ENCODE measurements at places on chromosomes 6 and 20. TPM values are rescaled to one million over a fixed set of nuclear protein-coding genes. Genes with fewer than 3 reads are reported as not detected.

GRCh38 chr6:170317718-170318117 is 11.2 kb downstream of the FAM120B start:
- DNase-seq = no peak

GRCh38 chr6:149043476-149044130 is 273.9 kb upstream of the TAB2 start:
- DNase-seq = no peak

DNA sequence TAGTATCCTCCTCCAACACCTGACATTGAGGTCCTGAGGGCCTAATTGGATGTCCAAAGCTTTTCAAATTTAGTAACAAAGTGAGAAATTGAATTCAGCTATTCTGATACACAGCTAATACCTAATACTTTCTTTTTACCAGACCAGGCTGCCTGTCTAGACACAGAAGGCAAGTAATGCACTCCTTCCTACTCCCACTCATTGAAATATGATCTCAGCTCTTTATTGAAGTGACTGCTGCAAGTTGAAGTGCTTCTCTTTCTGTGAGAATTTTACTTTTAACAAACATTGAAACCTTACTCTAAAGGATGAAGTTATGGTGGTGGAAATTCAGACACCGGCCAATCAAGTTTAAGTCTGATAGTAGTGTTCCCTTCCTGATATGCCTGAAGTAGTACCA is 90.8 kb upstream of the OGFRL1 start:
- DNase-seq = no peak

DNA sequence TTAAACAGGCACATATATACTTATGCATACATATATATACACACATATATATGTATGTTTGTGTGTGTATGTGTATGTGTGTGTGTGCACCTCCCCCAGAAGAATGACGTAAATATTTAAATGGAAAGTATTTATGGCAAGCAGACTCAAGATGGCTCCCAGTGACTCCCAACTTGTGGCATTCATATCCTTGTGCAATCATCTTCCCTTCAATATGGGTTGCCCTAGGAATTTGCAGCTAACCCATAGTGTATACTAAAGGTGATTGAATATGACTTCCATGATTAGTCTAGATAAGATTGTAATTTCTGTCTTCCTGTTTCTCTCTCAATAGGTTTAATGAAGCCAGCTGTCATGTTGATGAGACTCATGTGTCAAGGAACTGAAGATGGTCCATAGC is 127.6 kb downstream of the TRDN start:
- DNase-seq = no peak

GRCh38 chr6:35968821-35969220 is 47.9 kb upstream of the SRPK1 start:
- DNase-seq = no peak

GRCh38 chr6:34928220-34928619 is 39.2 kb downstream of the ANKS1A start:
- DNase-seq = no peak

GRCh38 chr20:62925076-62925419 is 1.3 kb downstream of the DIDO1 start:
- no peak for DNase-seq

DNA sequence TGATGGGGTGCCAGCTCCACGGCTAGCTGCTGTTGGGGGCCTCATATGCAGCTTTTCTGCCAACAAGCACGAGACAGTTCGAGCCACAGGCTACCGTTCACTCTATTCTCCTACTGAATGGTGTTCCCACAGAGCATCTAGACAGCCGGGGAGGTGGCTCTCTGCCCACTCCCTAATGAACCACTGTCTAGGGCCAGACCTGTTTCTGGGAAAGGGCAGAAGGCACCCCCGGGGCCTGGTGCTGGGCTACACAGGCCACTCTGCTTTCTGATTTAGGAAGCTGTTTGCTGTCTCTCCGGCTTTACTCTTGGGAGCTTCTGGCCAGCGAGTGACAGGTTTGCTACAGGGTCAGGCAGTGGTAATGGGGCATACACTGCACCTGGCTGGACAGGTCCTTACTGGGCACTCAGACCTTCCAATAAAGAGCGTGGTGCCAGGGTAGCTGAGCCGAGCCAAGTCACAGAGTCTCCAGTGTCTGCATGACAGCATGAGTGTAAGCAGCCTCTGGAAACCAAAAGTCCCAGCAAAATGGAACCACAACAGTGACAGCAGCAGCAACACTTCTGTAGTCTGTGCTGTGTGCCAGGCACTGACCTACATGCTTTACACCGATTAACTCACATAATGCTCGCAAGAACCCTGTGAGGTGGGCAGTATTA is 8.4 kb downstream of the CCDC167 start:
- DNase-seq = no peak

GRCh38 chr6:31652925-31653724 is 664 bp upstream of the BAG6 start:
- DNase-seq = no peak

DNA sequence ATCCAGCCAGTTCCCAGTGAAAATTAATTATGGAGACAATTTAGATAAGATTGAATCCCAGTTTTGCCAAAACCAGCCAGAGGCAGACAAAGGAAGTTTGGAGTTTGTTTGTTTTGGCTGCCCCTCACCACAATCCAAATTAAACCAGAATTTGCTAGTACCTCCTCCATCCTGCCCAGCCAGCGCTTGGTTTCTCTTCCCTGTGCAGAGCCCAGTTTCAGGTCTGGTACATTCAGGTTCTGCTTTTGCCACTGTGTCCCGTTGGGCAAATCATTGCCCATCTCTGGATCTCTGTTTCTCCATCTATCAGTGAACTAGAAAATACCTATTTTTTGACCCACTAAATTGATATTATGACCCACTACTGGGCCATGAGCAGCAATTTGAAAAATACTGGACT is 26.4 kb downstream of the FOXP4 start:
- no peak for DNase-seq

GRCh38 chr20:23350904-23351838 is 580 bp downstream of the NXT1 start:
- peak; percentile 57 for DNase-seq

DNA sequence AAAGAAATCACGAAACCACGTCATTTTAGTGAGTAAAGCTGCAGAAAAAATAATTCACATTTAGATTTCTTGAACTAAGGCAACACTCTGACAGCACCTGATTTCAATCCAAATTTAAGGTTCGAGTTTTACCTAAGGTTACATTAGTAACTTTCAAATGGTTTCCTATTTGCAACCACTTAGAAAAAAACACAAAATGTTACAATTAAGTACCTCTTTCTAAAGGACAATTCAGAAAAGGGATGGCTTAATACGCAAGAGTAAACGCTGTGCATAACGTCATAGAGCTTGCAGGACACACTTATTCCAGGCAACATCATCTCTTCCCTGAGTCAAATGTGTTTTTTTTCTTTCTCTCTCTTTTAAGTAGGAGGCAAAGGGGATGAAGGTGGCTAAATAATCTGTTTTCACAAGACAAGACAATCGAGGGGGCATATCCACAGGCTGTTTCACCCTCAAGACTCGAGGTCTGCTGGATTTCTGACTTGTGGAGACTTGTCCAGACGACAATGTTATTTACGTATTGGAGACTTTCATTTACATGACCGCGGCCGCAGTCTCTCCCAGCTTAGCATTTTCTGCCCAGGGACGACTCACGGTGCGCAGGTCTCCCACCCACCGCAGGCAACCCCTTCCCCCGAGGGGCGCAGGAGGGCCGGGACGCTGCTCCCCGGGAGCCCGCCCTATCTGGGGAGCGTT is 86.0 kb downstream of the SESN1 start:
- DNase-seq = peak; percentile 49

DNA sequence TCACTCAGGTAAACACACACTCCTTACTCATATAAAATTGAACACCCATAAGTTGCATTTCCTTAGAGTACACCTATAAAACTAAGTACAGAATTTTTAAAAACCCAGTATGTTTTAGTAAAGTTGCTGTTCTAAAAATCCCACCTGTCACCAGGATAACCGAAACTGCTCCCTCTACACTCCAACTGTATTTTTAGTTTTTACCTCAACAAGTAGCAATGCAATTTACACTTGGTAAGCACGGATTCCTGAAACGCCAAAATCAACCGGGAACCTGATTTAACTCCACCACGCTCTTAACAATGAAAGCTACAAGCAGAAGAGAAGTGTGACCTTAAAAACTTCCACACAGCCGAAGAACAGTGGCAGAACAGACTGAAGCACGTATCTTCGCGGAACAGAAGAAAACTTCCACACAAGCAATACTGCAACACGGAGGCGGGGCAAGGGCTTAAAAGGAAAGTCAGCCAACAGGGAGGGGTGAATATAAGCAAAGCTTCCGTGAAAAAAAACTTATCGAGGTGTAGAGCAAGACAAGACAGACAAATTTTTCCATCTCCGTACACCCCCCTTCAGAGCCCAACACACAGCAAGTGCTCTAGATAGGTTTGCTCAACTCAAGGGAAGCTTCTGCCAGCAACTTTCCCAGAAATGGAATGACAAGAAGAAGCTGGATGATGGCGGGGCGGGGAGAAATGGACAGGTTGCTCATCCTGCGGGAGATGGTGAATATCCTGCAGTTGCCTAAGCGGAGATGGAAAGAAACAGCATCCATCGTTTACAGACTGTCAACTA is 1.4 kb downstream of the STAU1 start:
- peak; percentile 64 for DNase-seq

GRCh38 chr6:29955783-29956182 is 13.5 kb downstream of the HLA-A start:
- no peak for DNase-seq

GRCh38 chr6:99495466-99495865 is 19.8 kb downstream of the USP45 start:
- no peak for DNase-seq

DNA sequence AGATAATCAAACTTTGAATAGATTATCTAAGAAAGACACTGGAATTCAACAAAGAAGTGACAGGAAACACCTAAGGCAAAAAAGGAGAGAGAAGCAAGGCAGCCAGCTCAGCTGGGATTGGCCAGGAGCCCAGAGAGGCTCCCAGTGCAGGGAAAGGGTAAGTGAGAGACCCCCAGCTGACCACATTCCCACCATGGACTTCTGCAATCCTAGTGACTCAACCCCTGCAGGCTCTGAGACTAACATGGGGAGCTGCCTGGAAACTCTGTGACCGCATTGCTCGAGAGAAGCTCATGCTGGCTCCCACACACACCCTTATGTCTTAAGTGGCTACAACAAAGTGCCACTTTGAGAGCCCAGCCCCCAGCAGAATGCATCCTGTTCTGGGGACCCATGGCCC is 215.1 kb downstream of the PACRG start:
- DNase-seq = no peak

DNA sequence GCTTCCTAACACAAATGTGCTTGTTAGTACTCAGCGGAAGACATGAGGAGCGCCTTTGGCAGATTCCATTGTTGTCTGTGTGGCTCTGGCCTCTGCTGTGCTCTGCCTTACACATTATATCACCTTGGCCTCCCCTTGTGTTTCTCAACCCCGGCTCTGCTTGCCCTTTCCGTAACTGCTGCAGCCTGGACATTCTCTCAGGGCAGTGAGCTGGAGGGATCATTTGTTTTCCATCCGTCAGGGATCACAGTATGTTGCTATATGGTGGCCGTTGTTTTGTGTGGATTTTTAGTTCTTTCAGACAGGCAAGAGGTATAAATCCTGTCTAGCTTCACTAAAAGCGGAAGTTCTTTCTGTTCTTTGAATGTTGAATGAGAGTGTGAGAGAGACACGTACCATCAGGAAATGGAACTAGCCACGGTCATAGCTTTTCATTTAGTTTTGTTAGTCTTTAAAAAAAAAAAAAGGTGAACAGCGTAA is 175.1 kb downstream of the JARID2 start:
- DNase-seq = no peak

GRCh38 chr6:39223061-39223460 is 6.2 kb downstream of the KCNK5 start:
- no peak for DNase-seq

GRCh38 chr6:130758813-130759212 is 68.4 kb upstream of the SMLR1 start:
- no peak for DNase-seq

DNA sequence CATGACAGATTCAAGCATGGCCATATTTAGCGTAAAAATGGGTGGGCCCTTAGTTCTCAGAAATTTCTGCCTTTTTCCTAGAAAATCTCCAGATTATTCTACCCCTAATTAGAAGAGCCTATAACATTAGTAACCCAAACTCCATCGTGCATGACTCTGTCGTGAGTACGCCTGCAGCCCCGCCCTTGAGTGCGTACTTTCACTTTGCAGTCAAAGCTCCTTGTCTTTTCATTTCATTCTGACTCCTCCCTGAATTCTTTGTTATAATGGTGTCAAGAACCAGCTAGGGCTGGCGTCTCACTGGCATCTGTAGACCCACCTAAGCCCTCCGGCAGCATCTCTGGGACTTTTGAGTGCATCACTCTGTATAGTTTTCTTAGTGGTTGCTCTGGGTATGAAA is 61.7 kb upstream of the NOX3 start:
- no peak for DNase-seq

GRCh38 chr6:17580518-17581048 is 19.5 kb upstream of the FAM8A1 start:
- DNase-seq = peak; percentile 53

- DNase-seq = no peak
These were observed 234.7 kb upstream of the SASH1 start for GRCh38 chr6:148107911-148108310.

DNA sequence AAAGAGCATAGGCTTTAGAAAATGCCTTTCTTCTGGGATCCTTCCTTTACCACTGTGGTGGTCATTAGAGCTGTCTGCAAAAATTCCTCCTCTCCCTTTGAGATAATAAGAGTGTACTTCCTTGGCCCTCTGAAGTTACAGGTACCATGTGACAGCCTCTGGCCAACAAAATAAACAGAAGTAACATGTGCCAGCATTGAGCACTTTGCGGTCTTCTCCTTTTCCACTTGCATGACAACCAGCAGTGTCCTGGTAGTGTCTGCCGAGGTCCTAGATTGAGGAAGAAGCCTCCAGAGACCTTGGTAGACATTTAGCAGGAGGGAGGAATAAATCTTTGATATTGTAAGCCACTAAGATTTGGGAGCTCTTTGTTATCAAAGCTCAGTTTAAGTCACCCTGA is 87.5 kb upstream of the ARID1B start:
- peak; percentile 26 for DNase-seq

- no peak for DNase-seq
These were observed 354.7 kb downstream of the CDC5L start for GRCh38 chr6:44742201-44742600.

Gene MOG
- polyA plus RNA-seq = not detected

Gene ZSCAN31
- polyA plus RNA-seq = 6.9 TPM

Gene FAM184A
- 10.2 TPM for polyA plus RNA-seq

Gene CNBD2
- 0.19 TPM for polyA plus RNA-seq

Gene OR12D3
- polyA plus RNA-seq = not detected

Gene HTR1B
- not detected for polyA plus RNA-seq

Gene CFAP61
- 3.5 TPM for polyA plus RNA-seq

Gene ACTL10
- 0.46 TPM for polyA plus RNA-seq

Gene CST2
- polyA plus RNA-seq = not detected

Gene ZC3H12D
- polyA plus RNA-seq = 0.46 TPM

Gene TOMM6
- 128 TPM for polyA plus RNA-seq

Gene HSPA1L
- 3.7 TPM for polyA plus RNA-seq

Gene JAG1
- polyA plus RNA-seq = 28.6 TPM

Gene PHACTR3
- 5.0 TPM for polyA plus RNA-seq

Gene PRDM13
- not detected for polyA plus RNA-seq

Gene FABP7
- 0.39 TPM for polyA plus RNA-seq

Gene PLEKHG1
- polyA plus RNA-seq = 15.6 TPM

Gene CTSZ
- polyA plus RNA-seq = 77.6 TPM

Gene RIMS4
- 9.0 TPM for polyA plus RNA-seq
